ENCODE measurements at places on chromosomes 1 and 21. TPM values are rescaled to one million over a fixed set of nuclear protein-coding genes. Genes with fewer than 3 reads are reported as not detected.

Gene TSTD1
- 15.4 TPM for total RNA-seq

Gene SH2D2A
- not detected for total RNA-seq

Gene SPRR1B
- not detected for total RNA-seq

Gene NES
- 30.8 TPM for total RNA-seq

Gene PTPRF
- 15.3 TPM for total RNA-seq

Gene CLCA1
- total RNA-seq: not detected

Gene TTC24
- total RNA-seq: not detected

Gene FAAH
- total RNA-seq: 1.4 TPM

Gene C1orf21
- 26.7 TPM for total RNA-seq

Gene LEMD1
- total RNA-seq: not detected

Gene VWA5B1
- not detected for total RNA-seq

Gene MCOLN3
- total RNA-seq: 6.9 TPM

Gene LY9
- total RNA-seq: not detected

Gene DNAH14
- total RNA-seq: 15.6 TPM

Gene TRIM17
- total RNA-seq: 0.34 TPM

Gene TNNI3K
- 3.9 TPM for total RNA-seq

Gene CRP
- total RNA-seq: not detected

Gene RIPK4
- not detected for total RNA-seq

Gene KCNT2
- 1.7 TPM for total RNA-seq

Gene LIN28A
- total RNA-seq: under 0.01 TPM

Gene BTBD8
- total RNA-seq: 4.7 TPM

Gene C2CD4D
- total RNA-seq: not detected

Gene AADACL3
- not detected for total RNA-seq

Gene GPR89A
- 21.9 TPM for total RNA-seq

Gene CD53
- not detected for total RNA-seq

Gene MRPL39
- 25.0 TPM for total RNA-seq

Gene GUCA2B
- not detected for total RNA-seq

Gene FNDC10
- total RNA-seq: 0.52 TPM
